ENCODE measurements at places on chromosomes 6 and 20. TPM values are rescaled to one million over a fixed set of nuclear protein-coding genes. Genes with fewer than 3 reads are reported as not detected.

DNA sequence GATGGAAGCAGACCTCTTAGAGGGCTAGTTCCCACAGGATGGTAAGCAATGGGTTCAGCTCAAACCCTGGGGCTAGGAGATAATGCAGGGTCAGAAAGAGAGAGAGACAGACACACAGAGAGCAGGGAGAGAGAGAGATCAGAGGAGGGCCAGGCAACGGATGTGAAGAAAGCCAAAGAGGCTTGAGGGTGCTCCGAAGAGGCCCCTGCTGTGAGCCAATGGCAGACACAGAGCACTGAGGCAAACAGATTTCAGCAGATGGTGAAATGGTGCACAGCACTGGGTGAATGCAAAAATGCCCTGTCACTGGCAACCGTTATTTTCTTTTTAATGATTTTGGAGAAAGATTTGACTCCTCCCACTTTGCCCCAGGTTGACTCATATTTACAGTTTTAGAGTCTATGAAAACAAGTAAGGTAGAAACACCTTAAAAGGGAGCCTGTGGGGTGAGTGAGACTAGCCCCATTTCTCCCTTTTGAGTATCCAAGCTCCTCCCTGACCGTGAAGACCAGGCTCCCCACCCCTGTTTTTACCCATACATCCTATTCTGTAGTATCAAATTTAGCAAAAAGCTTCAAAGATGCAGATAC, 840 bp downstream of the DEFB132 start:
- no peak for DNase-seq

MDFI gene
- 43.2 TPM for polyA plus RNA-seq

GRCh38 chr6:47276377-47276776, 33.3 kb downstream of the TNFRSF21 start:
- DNase-seq = no peak

GRCh38 chr6:37137201-37138090, 32.5 kb upstream of the PIM1 start:
- DNase-seq = peak; percentile 67

GRCh38 chr20:51705400-51705799, 62.8 kb downstream of the ATP9A start:
- DNase-seq = no peak

CST7 gene
- polyA plus RNA-seq = 0.90 TPM

ECT2L gene
- polyA plus RNA-seq = 0.28 TPM

- peak; percentile 14 for DNase-seq
Measured at GRCh38 chr6:16466800-16467553, 228.6 kb downstream of the GMPR start.

DNA sequence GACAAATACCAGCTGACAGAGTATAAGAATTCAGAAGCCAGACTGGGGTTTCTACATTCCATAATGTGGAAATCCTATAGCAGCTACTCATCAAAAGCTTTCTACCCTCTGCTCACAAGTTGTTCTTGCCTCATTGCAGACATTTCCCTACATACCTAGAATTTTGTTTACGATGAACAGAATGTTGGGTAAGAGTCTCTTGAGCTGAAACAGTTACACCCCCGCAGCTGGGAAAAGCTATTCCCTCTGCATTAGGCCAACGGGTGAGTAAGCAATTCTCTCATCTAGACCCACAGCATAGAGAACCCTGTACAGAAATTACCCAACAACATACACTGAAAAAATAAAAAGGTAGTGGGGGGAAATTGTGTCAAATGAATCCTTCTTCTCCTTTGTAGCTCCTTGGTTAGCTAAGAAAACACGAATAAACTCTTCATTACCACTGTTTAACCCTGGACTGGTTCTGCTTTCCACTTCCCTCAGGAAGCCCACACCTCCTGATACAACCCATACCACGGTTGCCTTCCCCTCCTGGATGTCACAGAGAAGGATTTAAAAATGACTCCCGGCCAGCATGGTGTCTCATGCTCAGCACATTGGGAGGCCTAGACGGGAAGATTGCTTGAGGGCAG, 215.0 kb upstream of the SHLD1 start:
- DNase-seq = peak; percentile 5

CDH26 gene
- 0.20 TPM for polyA plus RNA-seq

C6orf89 gene
- 45.0 TPM for polyA plus RNA-seq

- no peak for DNase-seq
Measured at GRCh38 chr6:119481976-119482375, 132.4 kb upstream of the MAN1A1 start.

VNN1 gene
- polyA plus RNA-seq = 0.16 TPM

FILIP1 gene
- 61.1 TPM for polyA plus RNA-seq

GRCh38 chr20:56788041-56788670, 159.1 kb downstream of the TFAP2C start:
- DNase-seq = no peak

DNA sequence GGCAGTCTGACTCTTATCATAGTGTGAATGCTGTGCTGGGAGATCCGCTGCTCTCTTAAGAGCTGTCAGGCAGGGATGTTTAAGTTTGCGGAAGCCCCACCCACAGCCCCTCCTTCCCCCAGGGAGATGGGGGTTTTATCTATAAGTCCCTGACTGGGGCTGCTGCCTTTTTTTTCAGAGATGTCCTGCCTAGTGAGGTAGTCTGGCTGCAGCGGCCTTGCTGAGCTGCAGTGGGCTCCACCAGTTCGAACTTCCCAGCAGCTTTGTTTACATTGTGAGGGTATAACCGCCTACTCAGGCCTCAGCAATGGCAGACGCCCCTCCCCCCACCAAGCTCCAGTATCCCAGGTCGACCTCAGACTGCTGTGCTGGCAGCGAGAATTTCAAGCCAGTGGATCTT, 75.7 kb upstream of the UST start:
- DNase-seq = no peak

MMP24 gene
- 0.19 TPM for polyA plus RNA-seq

- DNase-seq = no peak
Measured at GRCh38 chr20:25738198-25738597, 41.5 kb upstream of the ZNF337 start.

DNA sequence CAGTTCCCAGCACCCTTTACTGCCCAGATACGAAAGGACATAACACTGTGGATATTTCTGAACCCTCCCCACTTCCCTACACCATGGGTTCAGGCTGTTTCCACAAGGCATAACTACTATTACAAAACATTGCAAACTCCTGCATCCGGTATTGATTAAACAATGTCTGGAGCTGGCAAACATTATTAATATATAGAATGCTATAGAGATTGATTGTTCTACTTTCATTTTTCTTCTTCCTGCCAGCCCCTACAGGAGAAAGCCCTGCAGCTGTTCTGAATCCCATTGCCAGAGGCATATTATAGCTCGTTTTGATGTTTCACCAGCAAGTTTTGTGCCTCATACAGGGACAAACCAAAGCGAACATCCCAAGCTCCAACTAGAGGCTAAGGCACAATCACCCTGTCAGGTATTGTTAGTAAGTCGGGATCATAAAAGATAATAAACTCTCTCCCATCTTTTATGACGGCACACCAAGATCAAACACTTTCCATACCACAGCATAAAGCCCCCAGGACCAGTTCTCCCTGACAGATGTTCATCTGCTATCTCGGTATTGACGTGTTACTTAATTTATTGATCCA, 331.1 kb upstream of the NT5E start:
- DNase-seq = no peak

CTAGE9 gene
- polyA plus RNA-seq = not detected

DNA sequence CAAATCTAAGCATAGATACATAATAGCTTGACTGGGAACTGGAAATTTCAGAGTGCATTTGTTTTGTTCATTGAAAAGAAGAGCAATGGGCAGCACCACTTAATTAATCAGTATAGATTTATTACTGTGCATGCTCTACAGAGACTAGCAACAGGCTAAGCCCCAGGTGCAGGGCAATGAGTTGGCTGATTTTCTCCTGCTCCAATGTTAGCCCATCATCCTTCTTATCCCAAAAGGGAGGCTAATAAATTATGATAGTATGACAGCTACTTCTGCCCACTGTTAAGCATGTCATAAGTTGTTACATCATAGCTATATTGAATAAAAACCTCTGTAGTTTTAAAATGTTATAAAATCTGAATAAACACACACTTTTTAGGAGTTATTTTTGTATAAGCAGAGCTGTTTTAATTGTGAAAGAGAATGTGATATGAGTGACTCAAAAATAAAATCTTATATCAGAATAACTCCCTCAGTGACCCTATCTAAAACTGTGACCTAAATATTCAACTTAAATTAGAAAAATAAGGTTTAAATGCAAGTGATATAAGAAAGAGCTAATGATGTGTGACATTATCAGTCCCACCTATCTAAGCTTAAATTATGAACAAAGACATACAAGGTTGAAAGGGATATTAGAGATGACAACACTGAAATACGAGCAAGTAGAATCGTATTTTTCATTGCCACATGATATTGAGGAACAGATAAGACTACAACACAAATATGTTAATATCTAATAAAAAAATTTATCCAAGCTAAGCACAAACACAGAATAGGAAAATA, 967.3 kb upstream of the ADGRB3 start:
- DNase-seq = no peak

- DNase-seq = peak; percentile 20
Measured at GRCh38 chr6:133889557-133890403, 867 bp downstream of the TCF21 start.

- no peak for DNase-seq
Measured at GRCh38 chr6:111711984-111712752, 106.5 kb upstream of the TRAF3IP2 start.

DNA sequence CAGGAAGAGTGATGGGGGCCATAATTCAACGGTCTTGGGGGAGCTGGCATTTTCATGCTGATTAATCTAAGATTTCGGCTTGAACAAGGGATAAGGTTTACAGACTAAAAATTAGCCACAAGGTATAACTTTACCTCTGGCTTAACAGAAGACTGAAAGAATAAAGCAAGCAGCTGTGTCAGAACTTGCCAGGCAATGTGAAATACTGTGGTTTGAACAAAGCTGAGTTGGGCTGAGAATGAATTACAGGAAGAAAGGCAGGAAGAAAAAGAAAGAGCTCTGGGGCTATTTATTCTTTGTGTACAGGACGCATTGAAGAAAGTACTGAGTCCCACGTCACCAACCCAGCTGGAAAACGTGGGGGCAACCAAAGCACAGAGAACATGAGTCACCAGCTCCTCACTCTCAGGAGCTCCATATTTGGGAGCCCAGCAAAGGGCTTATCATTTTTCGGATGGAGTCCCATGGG, 121.5 kb upstream of the NEDD9 start:
- DNase-seq = no peak

OPRM1 gene
- polyA plus RNA-seq = not detected

- no peak for DNase-seq
Measured at GRCh38 chr20:63842258-63842657, 11.2 kb upstream of the ZBTB46 start.

ELOVL2 gene
- 2.8 TPM for polyA plus RNA-seq

DNA sequence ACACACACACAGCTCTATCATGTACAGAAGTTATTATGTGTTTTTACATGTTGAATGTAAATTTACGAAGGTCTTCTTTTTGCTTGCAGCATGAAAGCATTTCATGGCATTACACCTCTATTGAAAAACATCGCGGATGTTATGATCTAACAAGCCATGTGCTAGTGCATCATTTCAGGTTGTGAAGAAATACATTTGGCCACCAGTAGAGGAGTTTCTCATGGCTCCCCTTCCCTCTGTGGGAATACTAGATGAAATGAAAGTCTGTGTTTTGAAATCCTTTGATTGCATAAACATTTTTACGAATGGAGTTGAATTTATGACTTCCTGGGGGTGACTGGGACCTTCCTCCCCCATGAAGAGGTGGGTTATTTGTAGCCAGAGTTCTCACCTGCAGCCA, 17.7 kb downstream of the MAS1 start:
- no peak for DNase-seq

- no peak for DNase-seq
Measured at GRCh38 chr6:149129371-149130077, 188.0 kb upstream of the TAB2 start.

DNA sequence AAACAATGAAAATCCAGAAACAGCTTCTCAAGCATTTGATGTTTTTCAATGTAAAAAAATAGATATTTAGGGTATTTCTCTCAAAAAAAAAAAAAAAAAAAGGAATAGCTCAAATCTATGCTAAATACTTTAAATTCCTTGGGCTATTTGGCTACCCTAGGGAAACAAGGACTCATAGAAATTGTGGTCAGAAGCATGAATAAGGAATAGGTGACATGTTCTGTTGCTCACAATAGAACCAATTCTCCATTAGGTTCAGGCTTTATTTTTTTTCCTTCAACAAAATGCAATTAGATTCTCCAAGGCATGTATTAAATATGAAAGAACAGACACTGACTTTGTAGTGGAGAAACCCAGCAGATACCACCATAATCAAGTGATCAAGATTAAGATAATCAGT, 904.3 kb upstream of the FLRT3 start:
- DNase-seq = no peak

RIPOR3 gene
- polyA plus RNA-seq = 6.9 TPM

All from muscle of arm (tissue), 14 donors.